ENCODE measurements at places on chromosomes 6 and 20.

DNA sequence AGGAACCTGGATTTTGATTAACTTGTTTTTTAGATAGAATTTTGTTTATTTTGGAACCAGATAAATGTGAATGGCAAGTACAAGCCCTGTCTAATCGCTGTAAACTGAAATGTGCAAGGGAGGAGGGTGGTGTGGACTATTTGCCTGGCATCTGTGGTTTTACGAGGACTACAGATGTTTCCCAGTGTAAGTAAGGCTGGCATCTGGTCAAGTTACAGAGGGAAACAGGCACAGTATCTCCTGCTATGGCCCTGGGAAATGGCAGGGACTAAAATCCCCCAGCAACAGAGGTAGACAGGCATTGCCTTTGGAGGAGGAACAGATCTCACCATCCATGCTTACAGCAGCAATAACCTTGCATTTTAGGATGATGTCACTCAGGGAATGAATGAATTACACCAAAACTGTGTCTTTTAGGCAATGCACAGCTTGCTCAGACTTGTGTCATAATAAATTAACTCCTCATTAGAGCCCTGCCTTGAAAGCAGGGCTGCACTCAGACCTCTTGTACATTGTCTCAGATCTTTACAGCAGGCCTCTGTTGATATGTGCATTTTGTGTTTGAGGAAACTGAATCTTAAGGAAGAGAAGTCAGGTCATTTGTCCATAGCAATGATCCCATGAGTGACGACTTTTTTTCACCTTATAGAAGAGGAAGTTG is 96.2 kb downstream of the TCP11 start:
- DNase-seq, result no peak

GRCh38 chr6:166989427-166990032 is 9.7 kb upstream of the CEP43 start:
- peak; percentile 1 for DNase-seq

DNA sequence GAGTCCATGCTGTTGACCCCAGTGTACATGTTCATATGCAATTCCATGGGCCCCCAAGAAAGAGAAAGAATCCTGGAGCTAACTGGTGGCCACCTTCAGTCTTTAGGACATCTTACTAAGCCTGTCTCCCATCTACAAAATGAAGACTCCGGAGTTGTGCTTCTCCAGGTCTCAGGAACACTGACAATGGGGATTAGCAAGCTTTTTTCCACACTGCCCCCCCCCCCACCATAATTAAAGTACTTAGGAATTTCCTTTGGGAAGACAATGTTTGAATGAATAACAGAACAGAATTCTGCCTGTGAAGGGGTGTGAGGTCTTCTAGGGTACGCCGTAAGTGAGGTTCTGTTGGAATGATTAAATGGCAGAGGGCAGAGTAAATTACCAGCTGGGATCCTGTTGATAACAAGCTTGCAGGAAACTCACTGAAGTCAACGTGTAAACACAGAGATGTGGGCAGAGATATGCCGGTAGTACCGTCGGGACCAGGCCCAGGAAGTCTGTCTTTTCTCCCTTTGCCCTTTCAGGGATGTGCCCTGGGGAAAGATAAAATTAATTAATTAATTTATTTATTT is 63.1 kb downstream of the ANKRD6 start:
- no peak for DNase-seq

DNA sequence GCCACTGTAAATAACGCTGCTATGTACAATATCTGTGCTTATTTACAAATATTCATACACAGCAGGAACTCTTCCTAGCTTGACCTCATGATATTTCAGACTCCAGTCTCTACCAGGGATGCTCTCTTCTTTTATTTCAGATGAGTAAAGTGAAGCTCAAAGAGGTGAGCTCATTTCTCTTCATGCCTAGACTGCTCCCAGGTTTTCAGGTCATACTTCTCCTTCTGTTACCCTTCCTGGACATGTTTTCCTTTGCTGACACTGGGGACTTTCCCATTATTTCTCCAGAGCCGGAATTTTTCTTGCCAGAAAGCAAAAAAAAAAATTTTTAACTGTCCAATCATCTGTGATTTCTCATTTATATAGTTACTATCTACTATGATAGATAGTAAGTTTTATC is 147.2 kb upstream of the DST start:
- DNase-seq, result no peak

- DNase-seq, result no peak
Measured at GRCh38 chr20:13342469-13343242, 121.6 kb downstream of the ISM1 start.

- DNase-seq, result no peak
Measured at GRCh38 chr6:36245572-36246061, 24.2 kb upstream of the PNPLA1 start.

GRCh38 chr20:51042064-51042463 is 19.2 kb upstream of the KCNG1 start:
- DNase-seq, result no peak

DNA sequence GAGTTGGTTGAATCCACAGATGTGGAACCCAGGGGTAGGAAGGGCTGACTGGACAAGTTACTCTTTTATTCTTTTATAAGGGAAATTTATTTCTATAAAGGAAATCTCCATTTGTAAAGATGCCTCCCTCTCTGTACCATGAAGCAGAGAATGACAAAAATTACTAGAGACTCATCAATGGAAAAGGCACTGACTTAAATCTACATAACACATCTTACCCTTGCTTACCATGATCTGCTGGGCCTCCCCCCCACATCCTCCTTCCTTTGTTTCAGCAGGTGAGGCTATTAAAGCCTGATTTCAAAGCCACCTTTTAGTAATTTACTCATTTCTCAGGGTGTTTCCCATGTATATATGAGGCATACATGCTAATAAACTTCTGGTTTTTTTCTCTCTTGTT is 130.2 kb upstream of the HDDC2 start:
- DNase-seq, result no peak

DNA sequence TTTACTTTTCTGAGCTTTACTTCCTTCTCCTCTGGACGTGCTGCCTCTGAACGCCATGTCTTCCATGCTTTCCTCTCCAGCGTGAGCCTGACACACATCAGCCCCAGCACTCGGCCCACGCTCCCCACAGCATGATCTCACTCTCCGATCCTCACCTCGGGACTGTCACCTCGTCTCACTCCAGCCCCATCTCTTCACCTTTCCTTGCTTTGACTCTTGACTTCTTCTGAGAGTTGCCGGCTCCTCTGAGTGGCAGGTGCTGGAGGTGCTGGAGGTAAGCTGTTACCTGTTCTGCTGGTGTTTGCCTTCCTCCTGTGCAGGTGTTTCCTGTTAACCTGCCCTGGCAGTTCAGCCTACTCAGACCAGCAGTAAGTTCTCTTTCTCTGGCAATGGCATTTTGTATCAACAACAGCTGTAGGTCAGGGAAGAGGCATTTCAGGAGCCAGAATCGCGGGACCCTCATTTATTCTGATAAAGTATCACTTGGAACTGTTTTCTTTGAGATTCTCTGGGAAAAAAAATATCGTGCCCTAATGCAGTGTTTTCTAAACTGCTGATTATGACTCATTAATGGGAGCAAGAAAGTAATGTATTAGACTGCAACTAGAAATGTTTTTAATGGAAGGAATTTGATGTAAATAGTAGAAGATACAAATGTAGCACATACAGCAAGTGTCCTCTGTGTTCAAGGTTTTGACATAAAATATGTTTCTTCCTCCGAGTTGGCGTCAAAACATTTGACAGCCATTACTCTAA is 106.5 kb downstream of the ARID1B start:
- no peak for DNase-seq

- DNase-seq, result no peak
Measured at GRCh38 chr6:167683028-167683862, 143.5 kb upstream of the AFDN start.

GRCh38 chr6:56766806-56767178 is 124.1 kb upstream of the DST start:
- DNase-seq, result peak; percentile 51

DNA sequence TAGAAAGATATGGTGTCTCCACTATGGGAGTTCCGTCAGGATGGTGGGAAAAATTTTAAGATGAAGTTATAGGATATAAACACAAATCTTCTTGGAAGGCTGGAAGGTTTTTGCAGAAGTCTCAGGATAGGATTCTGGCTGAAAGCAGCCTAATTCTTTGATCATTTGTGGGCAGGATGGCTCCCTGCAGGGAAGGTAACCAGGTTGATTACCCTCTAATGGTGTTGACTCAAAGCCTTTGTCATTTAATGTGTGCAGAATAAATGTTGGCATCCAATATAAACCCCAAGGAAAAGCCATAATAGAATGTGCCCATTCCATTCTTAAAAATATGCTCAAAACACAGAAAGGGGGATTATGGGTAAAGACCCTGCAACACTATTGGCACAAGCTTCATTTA is 204.3 kb downstream of the EPM2A start:
- no peak for DNase-seq

DNA sequence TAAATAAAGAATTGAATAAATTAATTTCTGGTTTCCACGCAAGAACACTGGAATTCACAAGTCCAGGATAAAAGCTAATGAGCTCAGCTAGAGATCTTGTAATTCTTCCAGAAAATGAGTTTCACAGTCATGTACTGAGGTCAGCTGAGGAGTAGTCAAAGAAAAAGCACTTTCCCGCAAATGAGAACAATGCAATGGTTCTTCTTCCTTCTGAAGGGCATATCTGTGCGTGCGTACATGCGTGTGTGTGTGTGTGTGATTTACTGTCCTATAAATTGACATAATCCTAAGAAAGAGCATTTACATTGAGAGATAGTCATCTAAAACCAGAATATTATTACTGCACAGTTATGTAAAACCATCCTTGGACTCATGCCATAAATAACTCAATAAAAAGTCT is 968.9 kb upstream of the EYS start:
- DNase-seq, result no peak

GRCh38 chr6:119137194-119138072 is 59.0 kb upstream of the FAM184A start:
- no peak for DNase-seq

DNA sequence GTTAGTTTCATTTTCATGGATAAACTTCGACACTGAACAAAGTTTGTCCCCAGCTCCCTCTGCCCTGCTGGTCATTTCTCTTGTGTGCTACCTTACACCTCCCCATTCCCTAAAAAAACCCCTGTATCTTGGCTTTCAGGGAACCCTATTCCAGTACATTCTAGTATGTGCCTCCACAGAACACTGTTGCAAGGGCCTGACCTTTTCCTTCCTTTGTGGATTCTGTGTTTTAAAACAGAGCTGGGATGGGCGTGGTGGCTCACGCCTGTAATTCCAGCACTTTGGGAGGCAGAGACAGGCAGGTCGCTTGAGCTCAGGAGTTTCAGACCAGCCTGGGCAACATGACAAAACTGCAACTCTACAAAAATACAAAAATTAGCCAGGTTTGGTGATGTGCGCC is 20.6 kb upstream of the QKI start:
- DNase-seq, result no peak

DNA sequence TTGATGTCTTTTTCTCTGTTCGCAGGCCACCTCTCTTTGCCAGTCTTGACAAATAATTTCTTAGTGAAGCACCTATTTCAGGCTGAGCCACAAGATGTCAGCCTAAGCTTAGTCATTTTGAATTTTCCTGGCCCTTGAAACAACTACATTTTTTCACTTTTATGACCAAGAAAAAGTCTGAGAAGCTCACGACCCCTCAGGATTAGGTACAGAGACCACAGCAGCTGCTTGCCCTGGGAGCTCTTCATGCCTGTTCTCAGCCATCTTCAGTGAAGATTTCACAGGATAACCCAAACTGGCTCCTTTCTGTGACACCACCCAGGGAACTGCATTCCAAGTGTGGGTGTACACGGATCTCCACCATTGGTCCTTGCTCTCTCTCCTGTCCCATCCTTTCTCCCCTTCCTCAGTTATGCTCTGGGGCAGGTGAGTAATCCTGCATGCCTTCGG is 38.4 kb upstream of the SPTLC3 start:
- no peak for DNase-seq

DNA sequence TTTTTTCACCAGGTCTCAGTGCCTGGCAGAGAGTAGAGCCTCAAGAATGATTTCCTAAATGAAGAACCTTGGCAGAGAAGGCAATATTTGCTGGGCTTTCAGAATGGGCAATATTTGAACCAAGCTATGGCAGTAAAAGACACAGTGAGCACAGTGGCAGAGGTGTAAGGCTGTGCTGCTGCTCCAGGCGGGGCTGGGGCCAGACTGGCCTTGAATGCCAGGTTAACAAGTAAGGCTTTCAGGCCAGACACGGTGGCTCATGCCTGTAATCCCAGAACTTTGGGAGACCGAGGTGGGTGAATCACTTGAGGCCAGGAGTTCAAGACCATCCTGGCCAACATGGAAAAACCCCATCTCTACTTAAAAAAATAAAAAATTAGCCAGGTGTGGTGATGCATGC is 8.5 kb upstream of the MYL9 start:
- no peak for DNase-seq

DNA sequence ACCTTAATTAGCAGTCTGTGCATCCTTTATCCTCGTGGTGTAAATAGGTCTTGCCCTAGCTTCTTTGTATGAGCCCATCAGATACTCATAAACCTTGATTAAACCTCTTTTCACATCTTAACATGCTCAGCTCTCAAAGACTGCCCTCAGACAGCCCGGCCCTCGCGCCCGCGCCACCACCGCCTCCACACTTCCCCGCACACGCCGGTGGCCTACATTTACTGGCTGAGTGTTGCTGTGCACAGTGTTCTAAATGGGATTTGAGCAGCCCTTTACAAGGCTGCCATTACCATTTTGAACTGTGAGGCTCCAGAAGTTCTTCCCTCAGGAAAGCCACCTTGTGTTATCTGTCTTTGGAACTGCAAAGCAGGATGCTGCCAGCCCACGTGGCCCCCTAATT is 63.0 kb upstream of the INSM1 start:
- DNase-seq, result no peak

DNA sequence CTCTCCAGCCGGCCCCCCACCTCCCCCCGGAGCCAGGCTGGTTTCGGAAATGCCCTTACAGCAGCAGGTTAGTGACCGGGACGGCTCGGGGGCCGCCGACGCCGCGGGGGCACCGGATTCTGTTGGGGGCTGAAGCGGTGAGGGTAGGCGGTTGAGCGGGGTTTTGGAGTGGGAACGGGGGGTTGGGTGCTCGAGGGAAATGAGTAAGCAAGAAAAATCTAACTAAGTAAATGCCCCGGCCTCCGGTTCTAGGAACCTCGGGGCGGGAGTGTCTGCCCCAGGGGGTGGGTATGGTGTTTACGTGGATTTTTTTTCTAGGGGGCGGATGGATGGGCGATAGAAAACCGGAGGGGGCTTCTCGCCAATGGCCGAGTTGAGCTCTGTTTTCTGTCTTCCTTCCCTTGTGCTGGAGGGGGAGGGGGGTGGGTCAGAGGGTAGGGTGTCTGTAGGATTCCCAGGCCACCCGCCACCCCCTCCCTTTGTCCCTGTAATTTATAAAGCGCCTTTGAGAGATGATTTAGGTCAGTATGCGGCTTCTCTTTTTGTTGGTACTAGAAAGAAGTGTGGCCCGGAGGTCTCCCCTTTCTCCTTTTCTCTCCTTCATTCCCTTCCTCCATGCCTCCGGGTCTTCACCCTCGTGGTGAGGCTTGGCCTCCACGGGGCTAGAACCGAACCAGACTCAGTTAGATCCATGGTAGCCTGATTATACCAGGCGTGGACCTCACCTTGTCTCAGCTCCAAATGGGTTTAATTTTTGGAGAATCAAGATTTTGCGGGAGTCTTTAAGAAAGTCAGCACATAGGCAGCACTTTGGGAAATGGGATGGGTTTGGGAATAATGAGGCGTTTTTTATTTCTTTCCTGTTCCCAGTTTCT is 2.3 kb downstream of the E2F3 start:
- DNase-seq, result peak; percentile 43

- DNase-seq, result no peak
Measured at GRCh38 chr6:170130201-170130621, 160.7 kb downstream of the DLL1 start.
